Myocyte (in vitro differentiated cells): ENCODE measurements at places on chromosomes 4 and X. TPM values are rescaled to one million over a fixed set of nuclear protein-coding genes. Genes with fewer than 3 reads are reported as not detected.

DNA sequence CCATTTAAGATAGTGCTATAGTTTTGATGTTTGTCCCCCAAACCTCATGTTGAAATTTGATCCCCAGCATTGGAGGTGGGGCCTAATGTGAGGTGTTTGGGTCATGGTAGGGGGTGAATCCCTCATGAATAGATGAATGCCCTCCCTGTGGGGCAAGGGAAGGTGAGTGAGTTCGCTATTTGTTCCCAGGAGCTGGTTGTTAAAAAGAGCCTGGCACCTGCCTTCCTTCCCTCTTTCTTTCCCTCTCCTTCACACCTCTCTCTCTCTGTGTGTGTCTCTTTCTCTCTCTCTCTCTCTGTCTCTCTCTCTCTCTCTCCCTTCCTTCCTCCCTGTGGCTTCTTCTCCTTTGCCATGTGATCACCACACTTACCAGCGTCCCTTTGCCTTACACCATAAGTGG, 160.7 kb downstream of the AASDH start:
- DNase-seq, result no peak

GRCh38 chr4:10371869-10372471, 85.3 kb downstream of the ZNF518B start:
- peak; percentile 52 for DNase-seq

DNA sequence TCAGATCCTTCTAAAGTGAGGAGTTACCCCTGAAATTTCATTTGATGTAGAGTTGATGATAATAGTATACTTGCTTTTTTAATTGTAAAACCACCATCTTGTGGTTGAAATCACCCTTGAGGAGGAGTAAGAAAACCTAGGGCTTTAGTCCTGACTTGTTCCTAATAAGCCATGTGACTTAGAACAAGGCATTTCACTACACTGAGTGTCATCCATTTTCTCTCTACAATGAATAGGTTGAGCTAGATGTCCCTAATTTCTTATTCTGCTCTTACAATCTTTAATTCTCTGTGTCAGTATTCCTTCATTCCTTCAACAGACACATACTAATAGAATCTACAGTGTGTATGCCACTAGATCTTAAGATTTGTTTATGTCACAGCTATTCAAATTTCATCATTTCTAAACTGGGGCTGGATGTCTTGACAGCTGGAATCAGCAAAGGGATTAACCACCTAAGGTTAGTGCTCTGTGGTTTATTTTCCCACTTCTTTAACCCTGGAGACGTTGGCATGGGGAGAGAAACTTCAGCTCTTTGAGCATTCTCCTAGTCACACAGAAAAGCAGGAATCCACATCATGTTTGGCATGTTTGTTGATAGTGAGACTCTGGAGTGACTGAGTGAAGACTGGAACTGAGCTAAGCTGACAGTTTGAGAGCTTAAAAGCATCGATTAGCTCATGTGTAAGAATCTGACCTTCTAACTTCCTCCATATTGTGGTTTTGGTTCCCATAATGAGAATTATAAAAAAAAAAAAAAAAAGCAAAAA, 246.3 kb downstream of the NDST4 start:
- DNase-seq, result no peak

DNA sequence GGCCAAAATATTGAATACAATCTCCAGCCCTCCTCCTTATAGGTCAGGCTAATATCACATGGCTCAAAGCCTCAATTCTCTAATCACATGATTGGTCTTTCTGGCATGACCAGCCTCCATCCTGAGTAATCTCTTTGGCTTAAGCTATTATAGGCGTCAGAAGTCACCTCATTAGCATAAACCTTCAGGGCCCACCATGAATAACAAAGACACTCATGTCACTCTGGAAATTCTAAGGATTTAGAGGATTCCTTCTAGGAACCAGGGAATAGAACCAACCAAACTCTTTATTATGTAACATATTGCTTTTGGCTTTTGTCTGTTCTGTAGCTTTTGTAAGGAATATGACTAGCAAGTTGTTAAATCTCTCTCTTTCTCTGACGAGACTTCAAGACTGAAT, 109.2 kb upstream of the IGFBP7 start:
- no peak for DNase-seq

- no peak for DNase-seq
Observed at GRCh38 chr4:66923081-66923865, 622.0 kb downstream of the CENPC start.

DNA sequence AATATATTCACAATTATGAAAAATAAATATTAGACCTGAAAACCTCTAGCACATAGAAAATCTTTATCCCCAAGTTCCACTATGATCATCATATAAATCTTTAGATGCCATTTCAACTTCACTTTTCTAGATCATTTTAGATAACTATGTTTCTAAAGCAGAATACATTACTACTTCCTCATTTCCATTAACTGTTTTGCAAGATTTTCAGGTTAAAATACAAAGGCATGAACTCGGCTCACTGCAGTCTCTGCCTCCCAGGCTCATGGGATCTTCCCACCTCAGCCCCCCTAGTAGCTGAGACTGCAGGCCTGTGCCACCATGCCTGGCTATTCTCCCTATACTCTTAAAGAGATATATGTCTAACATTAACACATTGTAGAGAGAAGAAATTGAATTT, 1365.9 kb upstream of the AGA start:
- DNase-seq, result no peak

DNA sequence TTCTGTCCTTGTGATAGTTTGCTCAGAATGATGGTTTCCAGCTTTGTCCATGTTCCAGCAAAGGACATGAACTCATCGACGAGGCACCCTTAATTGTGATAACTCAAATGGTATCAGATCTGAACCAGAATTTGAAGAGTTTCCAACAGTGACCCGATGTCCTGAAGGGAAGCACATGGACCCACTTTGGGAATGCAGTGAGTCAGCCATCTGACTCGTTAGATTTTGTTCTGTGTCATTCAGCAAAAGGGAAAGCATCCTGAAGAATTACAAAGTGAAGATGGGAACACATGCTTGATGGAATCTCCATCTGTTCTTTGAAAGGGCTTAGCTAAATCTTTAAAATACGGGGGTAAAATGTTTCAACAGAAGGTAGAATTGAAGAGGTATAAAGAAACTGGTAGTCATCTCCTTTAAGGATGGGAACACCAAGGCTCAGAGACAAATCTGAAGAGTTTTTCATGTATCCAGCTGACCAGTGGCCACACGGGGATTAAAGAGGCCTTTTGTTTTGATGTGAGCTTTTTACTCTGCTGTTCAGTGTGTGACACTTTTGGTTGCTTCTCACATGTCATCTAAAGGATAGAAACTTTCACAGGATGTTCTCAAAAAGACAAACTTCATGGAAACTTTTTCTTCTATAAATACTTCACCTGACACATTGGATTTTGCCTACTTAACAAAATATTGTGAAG, 393.8 kb downstream of the INPP4B start:
- no peak for DNase-seq

DNA sequence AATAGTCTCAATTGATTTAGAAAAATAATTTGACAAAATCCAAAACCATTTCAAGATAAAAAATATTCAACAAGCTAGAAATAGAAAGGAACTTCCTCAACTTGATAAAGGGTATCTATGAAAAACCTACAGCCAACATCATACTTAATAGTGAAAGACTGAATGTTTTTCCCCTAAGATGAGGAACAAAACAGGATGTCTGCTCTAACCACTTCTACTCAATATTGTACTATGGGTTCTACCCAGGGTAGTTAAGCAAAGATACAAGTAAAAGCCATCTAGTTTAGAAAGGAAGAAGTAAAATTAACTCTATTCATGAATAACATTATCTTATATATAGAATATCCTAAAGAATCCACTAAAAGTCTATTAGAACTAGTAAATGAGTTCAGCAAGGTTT, 21.5 kb upstream of the SYTL5 start:
- DNase-seq, result no peak

GRCh38 chr4:176404621-176405020, 84.9 kb downstream of the SPCS3 start:
- DNase-seq, result no peak

DNA sequence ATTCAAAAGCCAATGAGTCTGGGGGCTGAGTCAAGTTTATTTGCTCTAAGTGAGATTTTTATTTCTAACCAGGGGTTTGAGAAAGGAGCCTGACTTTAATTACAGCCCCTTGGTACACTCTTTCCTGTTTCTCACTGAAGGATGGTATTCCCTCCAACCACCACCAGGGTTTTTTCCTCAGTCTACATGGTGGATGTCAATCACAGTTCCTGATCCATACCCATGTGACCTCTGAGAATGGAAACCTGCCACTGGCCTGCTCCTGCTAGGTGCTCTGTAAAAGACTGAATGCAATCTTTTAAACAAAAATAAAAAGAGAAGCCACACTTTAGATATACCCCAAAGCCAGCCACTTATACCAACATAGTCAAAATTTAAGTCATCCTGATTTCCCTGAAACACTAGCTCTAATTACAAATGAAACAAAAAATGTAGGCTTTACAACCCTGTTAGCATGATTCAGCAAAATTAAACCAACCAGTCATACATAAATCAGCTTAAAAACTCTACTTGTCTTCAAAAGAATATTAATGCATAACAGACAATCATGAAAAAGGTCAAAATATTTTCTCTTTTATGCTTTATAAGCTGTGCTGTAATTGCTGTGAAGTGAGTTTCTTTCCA, 112.1 kb upstream of the NWD2 start:
- no peak for DNase-seq

GRCh38 chr4:114417214-114417613, 181.4 kb upstream of the UGT8 start:
- DNase-seq, result no peak

- DNase-seq, result no peak
Observed at GRCh38 chr4:144171697-144172096, 31.2 kb upstream of the GYPA start.

FDCSP gene
- total RNA-seq, result not detected in 2 replicates

DCAF4L1 gene
- total RNA-seq, result 0.32 and 0.42 TPM in 2 replicates

SPANXN4 gene
- not detected in 2 replicates for total RNA-seq

RASL11B gene
- 0.08 and 0.57 TPM in 2 replicates for total RNA-seq

HAUS7 gene
- 15.8 and 36.2 TPM in 2 replicates for total RNA-seq

H2BW1 gene
- not detected in 2 replicates for total RNA-seq

MRPS18C gene
- 18.7 and 25.3 TPM in 2 replicates for total RNA-seq

GYPE gene
- not detected in 2 replicates for total RNA-seq

TKTL2 gene
- total RNA-seq, result 0.16 TPM in 1 of 2 replicates, not detected in the other
